ENCODE measurements at places on chromosomes 16 and 17.

DNA sequence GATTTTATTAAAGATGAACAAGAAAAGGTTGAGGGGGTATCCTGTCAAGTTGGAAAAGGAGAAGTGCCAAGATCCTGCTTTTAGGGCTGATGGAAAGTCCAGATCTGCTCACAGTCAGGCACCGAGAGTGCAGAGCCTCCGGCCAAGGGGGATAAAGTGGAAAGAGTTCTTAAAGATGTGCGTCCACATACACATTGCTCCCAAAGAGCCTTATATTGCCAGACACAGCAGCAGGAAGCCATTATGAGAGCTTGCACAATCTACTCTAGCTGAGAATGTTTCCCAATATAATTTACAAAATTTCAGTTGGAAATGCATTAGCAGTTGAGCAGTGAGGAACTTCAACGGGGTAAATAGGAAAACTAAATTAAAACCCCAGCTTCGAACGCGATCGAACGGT is 95.6 kb downstream of the SALL1 start:
- DNase-seq: no peak

DNA sequence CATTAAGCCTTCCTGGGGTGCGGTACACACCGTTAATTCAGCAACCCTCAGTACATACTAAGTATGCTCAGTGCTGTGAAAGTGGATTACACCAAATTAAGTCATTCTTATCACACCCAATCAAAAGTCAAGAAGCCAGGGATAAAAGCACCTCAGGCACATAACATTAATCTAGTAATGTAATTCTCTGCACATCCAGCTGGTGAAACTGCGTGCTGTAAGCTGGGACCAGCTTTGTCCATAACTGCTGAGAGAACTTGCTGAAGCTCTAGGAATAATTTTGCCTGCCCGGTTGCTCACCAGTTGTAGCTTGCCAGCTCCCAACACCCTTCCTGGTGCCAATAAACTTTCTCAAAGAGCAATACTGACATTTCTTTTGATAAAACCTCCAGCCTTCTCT is 44.9 kb downstream of the SLC47A1 start:
- no peak for DNase-seq

GRCh38 chr16:57797526-57798266 is 4.6 kb downstream of the KIFC3 start:
- no peak for DNase-seq

DNA sequence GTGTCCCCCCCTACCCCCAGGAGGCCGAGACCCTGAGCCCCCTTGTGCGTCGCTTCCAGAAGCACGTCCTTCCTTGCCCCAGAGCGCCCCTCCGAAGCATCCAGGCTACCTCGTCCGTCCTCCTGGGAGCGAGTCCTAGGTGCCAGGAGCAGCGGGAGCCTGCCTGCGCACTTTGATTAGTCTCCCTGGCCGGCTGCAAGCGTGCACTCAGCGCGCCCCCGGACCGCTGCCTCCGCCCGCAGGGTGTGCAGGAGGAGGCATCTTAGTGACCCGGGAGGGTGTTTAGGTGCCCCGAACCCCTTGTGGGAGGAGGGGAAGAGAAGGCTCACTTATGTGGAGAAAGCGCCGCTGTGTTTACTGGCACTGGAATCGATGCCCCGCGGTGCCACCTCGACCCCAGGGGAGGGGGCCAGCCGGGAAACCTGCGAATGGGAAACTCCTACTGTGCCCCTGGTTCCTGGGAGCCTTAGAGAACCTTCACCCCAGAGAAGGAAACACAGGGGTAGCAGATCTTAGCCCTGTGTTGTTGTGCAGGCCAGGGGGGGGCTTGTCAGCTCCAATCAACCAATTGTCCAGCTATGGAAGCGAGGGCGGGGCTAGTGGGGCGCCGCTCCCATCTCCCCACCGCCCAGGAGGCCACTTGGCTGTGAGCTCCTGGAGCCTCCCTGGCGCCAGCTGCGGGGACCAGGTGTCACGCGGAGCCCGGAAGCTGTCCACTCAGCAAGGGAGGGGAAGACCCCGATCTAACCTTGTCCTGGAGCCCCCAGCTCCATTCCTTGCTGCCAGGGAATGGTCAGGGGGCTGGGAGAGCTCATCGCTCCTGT is 922.8 kb upstream of the EEF2KMT start:
- DNase-seq: no peak

- DNase-seq: no peak
These were observed 22.4 kb upstream of the SEC14L1 start for GRCh38 chr17:77118251-77118928.
